ENCODE measurements at places on chromosomes 11 and 22.

DNA sequence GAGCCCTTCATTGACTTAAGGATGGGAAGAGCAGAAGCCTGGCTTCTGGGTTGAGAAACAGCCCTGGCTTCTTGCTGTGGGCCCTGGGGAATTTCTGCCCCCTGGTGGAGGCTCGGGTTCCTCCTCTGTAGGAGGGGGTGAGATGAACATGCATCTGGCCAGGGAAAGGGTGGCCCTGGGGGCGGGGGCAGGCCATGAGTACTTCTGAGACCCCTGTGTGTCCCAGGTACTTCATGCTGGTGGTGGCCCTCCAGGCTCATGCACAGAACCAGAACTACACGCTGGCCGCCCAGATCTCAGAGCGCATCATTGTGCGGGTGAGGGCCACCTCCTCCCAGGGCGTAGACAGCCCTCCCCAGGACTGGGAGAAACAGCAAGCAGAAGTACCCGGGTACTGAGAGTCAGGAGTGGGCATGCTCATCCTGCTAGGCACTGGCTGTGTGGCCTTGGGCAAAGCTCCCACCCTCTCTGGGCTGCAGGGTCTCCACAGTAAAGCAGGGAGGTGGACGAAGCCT is 15.8 kb downstream of the TMEM258 start:
- peak; percentile 82 for DNase-seq

- DNase-seq = no peak
Measured at GRCh38 chr22:50318356-50318697, 8.5 kb downstream of the DENND6B start.

DNA sequence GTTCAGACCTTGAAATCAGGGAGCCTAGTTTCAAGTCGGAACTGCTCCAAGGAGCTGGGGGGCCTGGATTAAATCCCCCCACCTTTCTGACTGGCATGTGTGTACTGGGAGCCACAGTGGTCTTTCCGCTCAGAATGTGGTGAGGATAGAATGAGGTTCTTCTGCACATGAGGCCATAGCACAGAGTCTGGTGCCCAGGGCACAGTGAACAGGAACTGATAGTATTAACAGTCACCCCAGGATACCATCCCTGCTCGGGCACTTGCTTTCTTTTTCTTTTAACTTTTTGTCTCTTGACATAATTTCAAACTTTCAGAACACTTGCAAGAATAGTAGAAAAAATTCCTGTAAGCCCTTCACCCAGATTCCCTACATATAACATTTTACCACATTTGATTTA is 28.8 kb downstream of the LMO1 start:
- DNase-seq = no peak

DNA sequence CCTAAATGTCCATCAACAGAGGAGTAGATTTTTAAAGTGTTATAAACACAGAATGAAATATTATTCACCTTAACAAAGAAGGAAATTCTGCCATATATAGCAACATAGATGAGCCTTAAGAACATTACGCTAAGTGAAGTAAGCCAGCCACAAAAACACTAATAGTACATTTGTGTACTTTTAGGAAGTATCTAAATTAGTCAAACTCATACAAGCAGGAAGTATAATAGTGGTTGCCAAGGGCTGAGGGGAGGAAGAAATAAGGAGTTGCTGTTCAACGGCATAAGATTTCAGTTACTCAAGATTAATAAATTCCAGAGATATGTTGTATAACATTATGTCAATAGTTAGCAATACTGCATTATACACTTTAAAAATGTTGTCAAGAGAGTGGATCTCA is 181.7 kb upstream of the ZC3H12C start:
- DNase-seq = peak; percentile 31

DNA sequence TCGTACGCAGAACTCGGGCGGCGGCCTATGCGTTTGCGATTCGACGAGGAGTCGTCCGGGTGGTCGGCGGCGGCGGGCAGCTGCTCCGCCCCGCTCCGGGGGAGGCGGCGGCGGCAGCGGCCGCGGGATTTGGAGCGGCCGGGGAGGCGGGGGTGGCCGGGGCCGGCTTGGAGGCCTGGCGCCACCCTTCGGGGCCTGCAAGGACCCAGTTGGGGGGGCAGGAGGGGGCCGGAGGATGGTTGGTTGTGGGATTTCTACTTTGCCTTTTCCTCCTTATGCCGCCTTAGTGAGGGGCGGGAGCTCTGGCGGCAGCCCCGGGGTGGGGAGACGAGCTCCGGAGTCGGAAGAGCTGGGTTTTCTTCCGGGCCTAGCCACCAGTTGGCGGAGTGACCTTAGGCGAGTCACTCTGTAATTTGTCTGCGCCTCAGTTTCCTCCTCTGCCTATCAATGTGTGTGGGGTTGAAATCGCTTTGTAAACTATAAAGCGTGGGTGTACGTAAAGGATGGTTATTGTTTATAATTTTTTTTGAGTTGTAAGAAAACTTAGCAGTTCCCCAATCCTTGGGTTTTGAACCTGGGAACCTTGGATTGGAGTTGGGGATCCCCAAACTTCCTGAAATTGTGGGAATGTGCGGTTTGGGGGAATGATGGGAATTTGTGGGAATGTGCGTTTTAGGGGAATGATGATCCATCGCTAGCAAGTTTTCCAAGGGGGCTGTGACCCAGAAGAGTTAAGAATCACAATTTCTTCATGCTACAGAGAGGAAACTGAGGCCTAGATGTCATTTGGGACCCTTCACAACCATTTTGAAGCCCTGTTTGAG is 679 bp downstream of the TUG1 start:
- DNase-seq = peak; percentile 45

DNA sequence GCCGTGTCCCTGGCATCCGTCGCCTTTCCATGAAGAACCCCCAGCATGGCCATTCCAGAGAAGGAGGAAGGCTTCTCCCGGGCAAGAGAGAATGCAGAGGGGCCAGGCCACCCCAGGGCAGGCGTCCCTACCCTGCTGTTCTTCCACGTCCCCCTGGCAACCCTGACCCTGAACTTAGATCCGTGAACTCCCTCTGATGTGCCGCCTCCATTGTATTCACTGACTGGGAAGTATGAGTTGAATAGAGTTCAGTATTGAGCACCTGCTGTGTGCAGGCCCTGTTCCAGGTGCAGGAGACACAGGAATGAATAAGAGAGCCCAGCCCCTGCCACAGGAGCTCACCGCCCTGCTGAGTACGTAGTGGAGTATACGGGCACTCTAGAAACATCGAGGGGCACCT is 29.1 kb upstream of the RELT start:
- DNase-seq = no peak

DNA sequence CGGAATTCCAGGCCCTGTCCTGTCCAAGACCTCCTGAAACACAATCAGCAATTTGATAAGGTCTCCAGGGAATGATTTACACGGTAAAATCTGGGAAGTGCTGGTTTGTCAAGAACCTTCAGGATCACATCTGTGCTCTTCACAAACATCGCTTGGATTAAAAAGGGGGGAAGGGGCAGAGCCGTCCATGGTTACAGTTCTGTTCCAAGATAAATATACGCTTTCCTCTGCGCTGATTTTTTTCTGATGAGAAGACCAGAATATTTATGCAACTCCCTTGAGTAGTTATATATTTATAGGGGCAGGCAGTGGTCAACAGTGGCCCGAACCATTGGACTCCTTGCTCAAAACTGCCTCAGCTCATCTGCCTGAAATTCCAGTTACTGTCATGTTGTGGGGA is 9.2 kb upstream of the APOL5 start:
- DNase-seq = no peak

- DNase-seq = no peak
Measured at GRCh38 chr11:92980312-92980711, 10.9 kb downstream of the MTNR1B start.

DNA sequence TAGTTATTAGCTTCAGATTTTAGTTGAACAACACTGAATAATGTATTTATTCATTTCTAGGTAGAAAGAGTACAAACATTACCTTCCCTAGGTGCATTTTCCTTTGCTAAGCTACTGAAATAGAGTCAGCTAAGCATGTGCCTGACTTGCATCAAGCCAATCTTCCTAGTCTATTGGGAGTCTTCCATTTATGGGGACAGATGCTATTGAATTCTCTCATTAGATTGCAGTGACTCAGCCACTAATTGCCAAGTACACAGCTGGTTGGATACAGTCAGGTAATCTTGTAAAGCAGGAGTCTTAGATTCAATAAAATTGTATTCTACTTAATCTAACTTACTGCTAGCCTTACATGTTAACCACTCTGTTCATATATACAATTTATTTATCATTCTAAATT is 55.2 kb upstream of the RPS13 start:
- no peak for DNase-seq

DNA sequence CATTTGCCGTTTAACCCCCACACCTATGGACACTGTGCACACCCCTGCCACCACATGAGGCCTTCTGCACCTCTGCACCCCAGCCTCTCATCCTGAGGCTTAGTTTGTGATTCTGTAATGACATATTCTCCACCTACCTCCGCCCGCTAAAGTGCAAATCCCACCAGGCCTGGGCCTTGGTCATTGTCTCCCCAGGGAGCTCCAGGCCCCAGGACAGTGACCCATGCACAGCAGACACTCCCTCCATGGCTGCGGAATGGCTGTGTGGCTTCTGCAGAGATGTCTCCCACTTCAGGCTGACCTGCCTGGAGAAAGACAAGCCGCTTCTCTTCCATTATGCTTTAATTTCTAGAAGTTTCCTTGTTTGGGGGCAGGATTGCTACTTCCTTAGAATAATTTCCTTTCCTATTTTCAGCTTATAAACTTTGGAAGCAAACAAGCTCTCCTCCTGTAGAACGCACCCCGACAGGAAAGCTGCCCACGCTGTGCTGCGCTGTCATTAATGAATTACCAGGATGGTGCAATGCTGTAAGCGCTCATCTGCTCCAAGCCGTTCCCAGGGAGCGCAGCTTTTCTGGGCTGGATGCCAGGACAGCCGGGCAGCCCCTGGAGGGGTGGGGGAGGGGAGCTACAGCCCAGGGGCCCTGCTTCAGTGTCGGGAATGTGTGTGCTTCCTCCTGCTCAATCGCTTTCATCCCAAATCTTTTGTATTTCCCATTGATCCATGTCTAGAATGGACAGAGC is 618.0 kb downstream of the BRD1 start:
- no peak for DNase-seq

DNA sequence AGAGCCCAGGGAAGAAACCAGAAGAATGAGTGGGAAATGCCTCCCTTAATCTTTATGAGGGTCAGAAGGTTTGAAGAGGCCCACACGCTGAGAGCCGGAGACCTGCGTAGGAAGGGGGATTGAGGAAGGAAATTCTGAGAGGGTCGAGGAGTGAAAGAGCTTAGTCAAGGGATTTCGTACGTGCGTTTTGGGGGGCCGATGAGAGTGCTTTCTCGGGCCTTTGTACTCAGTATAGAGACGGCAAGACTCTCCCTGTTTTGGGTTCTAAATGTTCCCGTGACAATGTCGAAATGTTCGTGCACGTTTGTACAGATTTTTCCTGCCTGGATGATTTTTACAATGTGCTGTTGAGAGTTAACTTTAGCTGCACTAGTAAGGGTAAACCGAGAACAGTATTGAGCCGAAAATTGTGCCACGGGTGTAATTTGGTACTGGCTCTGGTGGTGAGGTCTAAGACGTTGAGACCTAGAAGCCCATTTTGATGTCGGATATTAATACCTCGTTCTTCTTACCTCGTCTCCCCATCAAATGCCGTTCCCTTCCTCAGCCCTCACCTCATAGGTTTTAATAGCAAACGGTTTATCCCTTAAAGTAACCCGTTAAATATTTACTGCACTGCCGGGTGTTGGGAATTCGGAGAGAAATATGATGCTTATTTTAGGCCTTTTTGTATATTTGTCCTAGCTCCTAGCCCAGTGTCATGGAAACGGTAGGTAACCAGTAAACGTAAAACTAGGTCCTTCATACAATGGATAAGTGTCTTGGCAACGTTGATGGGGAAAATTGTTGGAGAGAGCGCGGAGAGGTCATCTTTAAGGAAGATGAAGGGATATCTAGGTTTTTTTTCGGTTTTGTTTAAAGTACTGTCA is 734 bp downstream of the C11orf58 start:
- peak; percentile 52 for DNase-seq

- DNase-seq = no peak
Measured at GRCh38 chr11:68601147-68601546, 83.2 kb upstream of the GAL start.

DNA sequence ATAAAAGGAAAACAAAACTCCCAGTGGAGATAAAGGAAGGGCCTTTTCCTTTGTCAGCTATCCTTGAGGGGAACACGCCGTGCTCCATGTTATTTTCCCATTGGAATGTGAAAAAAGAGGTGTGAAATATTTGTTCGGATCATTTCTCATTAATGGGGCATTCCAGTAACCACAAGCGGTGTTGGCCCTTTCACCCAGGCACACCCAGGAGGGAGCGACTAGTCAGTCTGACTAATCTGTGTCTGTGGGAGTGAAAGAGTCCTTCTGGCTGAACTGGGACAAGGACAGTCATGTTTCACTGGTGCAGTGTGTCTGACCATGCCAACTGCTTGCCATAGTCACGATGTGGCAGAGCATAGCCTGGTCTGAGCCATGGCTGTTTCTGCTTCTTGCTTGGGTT is 13.0 kb upstream of the MYEOV start:
- DNase-seq = peak; percentile 30

DNA sequence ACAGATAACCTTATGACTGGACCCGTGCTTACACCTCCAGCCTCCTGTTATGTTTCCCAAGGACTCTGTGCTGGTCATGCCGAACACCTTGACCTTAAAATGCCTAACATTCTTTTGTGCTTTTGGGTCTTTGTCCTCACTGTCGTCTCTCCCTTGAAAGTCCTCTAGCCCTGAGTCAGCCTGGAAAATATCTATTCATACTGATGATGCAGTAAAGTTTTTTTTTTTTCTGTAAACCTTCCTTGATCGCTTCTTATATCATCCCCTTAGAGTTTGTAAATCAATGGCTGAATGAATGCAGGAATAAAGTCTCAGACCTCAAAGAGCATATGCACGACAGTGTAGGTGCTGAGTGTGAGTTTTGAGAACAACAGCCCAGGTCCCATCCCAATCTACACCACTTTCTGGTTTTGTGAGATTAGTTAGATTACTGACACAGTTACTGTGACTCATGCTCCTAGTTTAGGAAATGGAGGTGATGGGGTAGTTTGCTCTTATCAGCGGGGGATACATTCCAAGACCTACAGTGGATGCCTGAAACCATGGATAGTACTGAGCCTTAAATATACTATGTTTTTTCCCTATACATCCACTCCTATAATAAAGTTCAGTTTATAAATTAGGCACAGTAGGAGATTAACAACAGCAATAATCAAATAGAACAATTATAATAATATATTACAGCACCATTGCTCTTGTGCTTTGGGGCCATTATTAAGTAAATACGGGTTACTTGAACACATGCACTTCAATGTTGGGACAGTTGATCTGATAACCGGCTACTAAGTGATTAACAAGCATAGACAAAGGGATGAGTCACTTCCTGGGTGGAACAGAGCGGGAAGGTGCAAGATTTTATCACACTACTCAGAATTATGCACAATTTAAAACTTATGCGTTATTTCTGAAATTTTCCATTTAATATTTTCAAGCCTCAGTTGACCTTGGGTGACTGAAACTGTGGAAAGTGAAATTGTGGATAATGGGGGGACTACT is 8.6 kb downstream of the TCN1 start:
- no peak for DNase-seq

GRCh38 chr11:95944623-95945022 is 20.7 kb upstream of the MTMR2 start:
- DNase-seq = no peak
